T-helper 17 cell (primary cell): ENCODE measurements at places on chromosomes 2 and 18. TPM values are rescaled to one million over a fixed set of nuclear protein-coding genes. Genes with fewer than 3 reads are reported as not detected.
A peak's percentile ranks its signal among the peaks of the same experiment; 100 is the strongest.

- no peak for DNase-seq
- no peaks in the 10 kb centered on the region for H3K36me3 ChIP-seq
- H3K27me3 ChIP-seq = no peaks in the 10 kb centered on the region
- no peaks in the 10 kb centered on the region for H3K4me1 ChIP-seq
- no peak overlapping the region for H3K27ac ChIP-seq
These were observed 107.4 kb downstream of the TMEM200C start for GRCh38 chr18:5787936-5788335.

ABCG5 gene
- not detected for total RNA-seq

- no peak overlapping the region for H3K27ac ChIP-seq
- no peak overlapping the region for H3K4me3 ChIP-seq
- H3K4me1 ChIP-seq = no peaks in the 10 kb centered on the region
- H3K36me3 ChIP-seq = no peaks in the 10 kb centered on the region
- H3K27me3 ChIP-seq = no peaks in the 10 kb centered on the region
These were observed 1396.9 kb upstream of the NXPH2 start for GRCh38 chr2:140177086-140177485.

SFT2D3 gene
- 6.0 TPM for total RNA-seq

GRCh38 chr2:239322416-239323086 lies 78.3 kb downstream of the HDAC4 start:
- peaks cover 53% of the 10 kb centered on the region for H3K4me1 ChIP-seq
- H3K27ac ChIP-seq = peak overlapping the region; percentile 93
- peaks cover 4% of the 10 kb centered on the region for H3K36me3 ChIP-seq
- no peaks in the 10 kb centered on the region for H3K27me3 ChIP-seq
- DNase-seq = no peak

DNA sequence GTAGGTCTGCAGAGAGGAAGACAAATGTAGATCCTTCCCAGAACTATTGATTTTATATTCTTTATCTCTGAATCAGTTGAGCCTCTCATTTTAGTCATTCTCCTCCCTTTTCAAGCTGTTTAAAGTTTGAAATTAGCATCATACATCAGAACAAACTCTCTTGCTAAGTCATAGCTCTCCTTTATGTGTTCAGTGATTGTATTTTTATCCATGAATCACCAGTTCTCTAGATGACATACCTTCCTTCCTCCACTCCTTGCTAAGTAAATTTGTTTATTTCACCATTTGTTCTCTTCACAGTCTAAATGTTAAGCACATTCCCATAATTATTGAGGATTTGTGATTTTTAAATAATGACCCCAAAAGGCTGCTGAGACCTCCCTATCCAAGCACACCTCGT lies 63.5 kb upstream of the RAPGEF4 start:
- H3K4me3 ChIP-seq = no peak overlapping the region
- no peaks in the 10 kb centered on the region for H3K4me1 ChIP-seq
- no peaks in the 10 kb centered on the region for H3K36me3 ChIP-seq
- H3K27ac ChIP-seq = no peak overlapping the region
- DNase-seq = no peak
- peaks cover 15% of the 10 kb centered on the region for H3K27me3 ChIP-seq

- H3K4me3 ChIP-seq = no peak overlapping the region
- DNase-seq = no peak
- no peaks in the 10 kb centered on the region for H3K36me3 ChIP-seq
- no peaks in the 10 kb centered on the region for H3K4me1 ChIP-seq
- H3K27me3 ChIP-seq = no peaks in the 10 kb centered on the region
These were observed 458.4 kb downstream of the THSD7B start for GRCh38 chr2:137223722-137224121.

DNA sequence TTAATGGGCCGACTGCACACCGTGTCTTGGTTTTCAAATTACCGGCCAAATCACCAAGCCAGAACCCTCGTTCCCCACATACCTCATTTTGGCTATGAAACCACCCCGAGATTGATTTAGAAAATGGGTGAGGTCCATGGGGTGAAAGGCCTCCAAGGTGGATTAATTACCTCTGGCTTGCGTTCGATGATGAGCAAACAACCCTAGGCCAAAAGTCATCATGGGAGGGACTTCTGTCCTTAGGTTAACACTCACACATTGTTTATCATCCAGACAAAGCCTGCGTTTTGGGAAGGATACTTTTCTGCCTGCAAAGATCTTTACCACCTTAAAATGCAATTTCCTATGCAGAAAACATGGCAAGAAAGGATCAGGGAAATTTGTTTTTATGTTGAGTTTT lies 48.5 kb downstream of the GALR1 start:
- no peaks in the 10 kb centered on the region for H3K4me1 ChIP-seq
- DNase-seq = no peak
- H3K4me3 ChIP-seq = no peak overlapping the region
- peaks cover under 1% of the 10 kb centered on the region for H3K36me3 ChIP-seq
- H3K27ac ChIP-seq = no peak overlapping the region

SCYGR3 gene
- total RNA-seq = not detected

DNA sequence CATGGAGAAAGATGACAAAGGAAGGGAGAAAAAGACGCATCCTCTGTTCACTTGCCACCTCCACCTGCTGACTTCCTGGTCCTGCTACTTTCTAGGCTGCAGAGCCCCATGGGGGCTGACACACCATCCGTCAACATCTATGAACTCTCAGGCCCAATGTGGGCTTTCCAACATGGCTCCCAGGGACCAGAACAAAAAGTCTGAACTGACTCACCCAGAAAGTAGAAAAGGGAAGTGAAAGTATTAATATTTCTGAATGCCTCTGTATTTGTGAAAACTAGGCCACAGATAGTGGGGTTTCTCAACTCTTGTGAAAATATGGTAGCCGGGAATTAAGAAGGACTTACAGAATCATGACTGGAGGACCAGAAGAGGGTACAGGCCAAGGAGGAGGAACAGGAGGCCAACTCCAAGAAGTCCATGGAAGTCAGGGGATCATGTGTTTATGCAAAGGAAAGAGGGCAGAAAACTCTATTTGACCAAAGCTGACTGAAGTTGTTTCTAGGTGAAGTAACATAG lies 123.1 kb upstream of the CAB39 start:
- no peak for DNase-seq
- no peak overlapping the region for H3K4me3 ChIP-seq
- no peaks in the 10 kb centered on the region for H3K27me3 ChIP-seq
- H3K4me1 ChIP-seq = peaks cover 18% of the 10 kb centered on the region
- H3K36me3 ChIP-seq = peaks cover 2% of the 10 kb centered on the region

DNA sequence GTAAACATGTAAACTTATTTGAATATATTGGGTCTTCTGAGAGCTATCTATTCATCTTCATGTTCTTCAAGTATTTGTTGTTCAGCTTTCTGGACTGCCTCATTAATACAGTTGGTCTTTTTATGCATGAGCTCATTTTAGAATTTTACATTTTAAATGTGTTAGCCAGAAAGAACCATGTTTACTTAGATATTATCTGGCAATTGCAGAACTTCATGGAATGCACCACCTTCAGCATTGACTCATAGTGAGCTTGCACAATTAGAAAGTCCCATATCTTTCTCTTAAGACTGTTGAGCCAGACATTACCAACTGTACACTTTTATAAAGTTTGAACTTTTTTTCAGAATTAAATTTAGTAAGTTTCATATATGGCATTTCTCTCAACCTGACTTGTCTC lies 536.7 kb downstream of the RIT2 start:
- no peak overlapping the region for H3K4me3 ChIP-seq
- H3K27me3 ChIP-seq = no peaks in the 10 kb centered on the region
- H3K27ac ChIP-seq = no peak overlapping the region
- no peak for DNase-seq

DNA sequence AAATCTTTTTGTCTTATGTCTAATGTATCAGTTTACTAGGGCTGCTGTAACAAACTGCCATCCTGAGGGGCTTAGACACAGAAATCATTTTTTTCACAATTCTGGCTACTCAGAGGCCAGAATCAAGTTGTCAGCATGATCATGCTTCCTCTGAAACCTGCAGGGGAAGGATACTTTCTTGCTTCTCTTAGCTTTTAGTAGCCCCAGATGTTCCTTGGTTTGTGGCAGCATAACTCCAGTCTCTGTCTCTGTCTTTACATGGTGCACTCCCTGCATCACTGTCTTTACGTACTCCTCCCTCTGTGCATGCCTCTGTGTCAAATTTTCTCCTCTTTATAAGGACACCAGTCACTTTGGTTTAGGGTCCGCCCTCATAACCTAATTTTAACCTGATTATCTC lies 2.0 kb upstream of the SCN3A start:
- H3K27ac ChIP-seq = no peak overlapping the region
- H3K4me1 ChIP-seq = peaks cover 3% of the 10 kb centered on the region
- peaks cover 14% of the 10 kb centered on the region for H3K27me3 ChIP-seq
- peaks cover 3% of the 10 kb centered on the region for H3K36me3 ChIP-seq
- DNase-seq = no peak

GRCh38 chr2:25379535-25379934 lies 37.8 kb upstream of the DNMT3A start:
- H3K4me3 ChIP-seq = no peak overlapping the region
- no peak for DNase-seq
- peaks cover 30% of the 10 kb centered on the region for H3K4me1 ChIP-seq
- no peaks in the 10 kb centered on the region for H3K27me3 ChIP-seq
- peak overlapping the region; percentile 74 for H3K27ac ChIP-seq
- H3K36me3 ChIP-seq = peaks cover 2% of the 10 kb centered on the region

- H3K27ac ChIP-seq = no peak overlapping the region
- no peaks in the 10 kb centered on the region for H3K36me3 ChIP-seq
- no peak for DNase-seq
- H3K4me1 ChIP-seq = no peaks in the 10 kb centered on the region
These were observed 26.9 kb downstream of the PAX3 start for GRCh38 chr2:222271854-222272253.

DNA sequence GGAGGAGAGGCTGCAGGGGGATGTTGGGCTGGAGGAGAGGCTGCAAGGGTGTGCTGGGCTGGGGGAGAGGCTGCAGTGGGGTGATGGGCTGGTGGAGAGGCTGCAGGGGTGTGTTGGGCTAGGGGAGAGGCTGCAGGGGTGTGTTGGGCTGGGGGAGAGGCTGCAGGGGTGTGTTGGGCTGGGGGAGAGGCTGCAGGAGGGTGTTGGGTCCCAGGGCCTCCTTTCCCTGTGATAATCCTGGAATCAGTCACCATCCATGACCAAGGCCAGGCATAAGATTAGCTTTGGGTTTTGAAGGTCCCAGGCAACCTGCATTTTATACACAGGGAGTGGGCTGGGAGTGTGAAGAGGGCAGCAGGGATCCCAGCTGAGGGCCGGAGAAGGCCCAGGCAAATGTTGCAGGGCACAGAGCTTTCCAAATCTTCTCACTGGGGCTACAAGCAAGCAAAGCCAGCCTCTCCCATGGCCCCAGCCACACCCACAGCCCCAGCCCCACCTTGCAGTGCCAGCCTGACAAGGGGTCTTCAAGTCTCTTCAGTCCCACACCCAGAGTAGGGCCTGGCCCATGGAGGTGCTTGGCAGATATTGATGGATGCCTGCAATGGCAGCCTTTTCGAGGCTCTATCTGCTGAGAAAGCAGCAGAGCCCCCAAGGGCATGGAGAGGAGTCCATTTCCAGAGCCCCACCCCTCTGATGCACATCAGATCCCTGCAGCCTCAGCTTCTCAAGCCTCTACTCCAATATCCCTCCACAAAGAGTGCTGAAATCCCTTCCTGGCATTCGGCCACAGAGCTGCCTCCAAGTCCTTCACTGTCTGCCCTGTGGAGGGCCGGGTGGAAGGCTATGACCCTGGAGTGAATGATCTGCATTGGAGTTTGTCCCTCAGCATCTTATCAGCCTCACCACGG lies 50.3 kb upstream of the GLI2 start:
- no peak overlapping the region for H3K27ac ChIP-seq
- H3K27me3 ChIP-seq = peaks cover 49% of the 10 kb centered on the region
- DNase-seq = no peak

GRCh38 chr18:25164211-25164847 lies 187.6 kb downstream of the ZNF521 start:
- H3K27me3 ChIP-seq = peaks cover 10% of the 10 kb centered on the region
- no peaks in the 10 kb centered on the region for H3K36me3 ChIP-seq
- peaks cover 15% of the 10 kb centered on the region for H3K4me1 ChIP-seq
- H3K4me3 ChIP-seq = peak overlapping the region; percentile 59
- no peak for DNase-seq
- no peak overlapping the region for H3K27ac ChIP-seq

DNA sequence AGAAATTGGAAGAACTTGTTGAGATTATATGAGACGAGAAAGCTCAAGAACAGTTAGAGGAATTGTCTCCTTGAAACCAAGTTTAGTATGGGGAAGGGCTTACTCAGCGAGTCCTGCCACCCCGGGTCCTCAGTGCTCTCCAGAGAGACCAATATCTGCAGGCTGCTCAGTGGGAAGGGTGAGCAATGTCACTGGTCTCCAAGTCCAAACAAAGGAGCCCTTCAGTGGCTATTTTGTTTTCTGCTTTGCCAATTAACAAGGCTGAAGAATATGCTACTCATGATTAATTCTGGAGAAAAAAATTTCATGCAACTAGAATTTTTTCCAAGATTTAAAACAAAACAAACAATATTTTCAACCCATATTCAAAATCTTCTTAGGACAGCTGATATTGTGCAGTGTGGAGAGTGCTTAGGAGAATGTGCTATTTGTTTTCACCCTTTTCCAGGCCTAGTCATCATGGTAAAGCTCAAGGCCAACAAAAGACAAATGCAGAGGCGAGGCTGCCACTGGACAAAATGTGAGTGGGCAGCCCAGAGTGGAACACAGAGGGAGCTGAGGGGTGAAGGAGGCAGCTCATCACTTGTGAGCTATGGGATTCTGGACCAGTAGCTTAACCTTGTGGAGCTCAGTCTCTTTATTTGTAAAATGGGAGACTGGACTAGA lies 83.8 kb upstream of the TMEM17 start:
- no peak for DNase-seq
- no peaks in the 10 kb centered on the region for H3K36me3 ChIP-seq
- H3K4me1 ChIP-seq = no peaks in the 10 kb centered on the region

GRCh38 chr2:238811759-238812158 lies 36.1 kb upstream of the TWIST2 start:
- H3K4me1 ChIP-seq = no peaks in the 10 kb centered on the region
- peaks cover 50% of the 10 kb centered on the region for H3K27me3 ChIP-seq
- no peak overlapping the region for H3K27ac ChIP-seq
- no peak overlapping the region for H3K4me3 ChIP-seq

DNA sequence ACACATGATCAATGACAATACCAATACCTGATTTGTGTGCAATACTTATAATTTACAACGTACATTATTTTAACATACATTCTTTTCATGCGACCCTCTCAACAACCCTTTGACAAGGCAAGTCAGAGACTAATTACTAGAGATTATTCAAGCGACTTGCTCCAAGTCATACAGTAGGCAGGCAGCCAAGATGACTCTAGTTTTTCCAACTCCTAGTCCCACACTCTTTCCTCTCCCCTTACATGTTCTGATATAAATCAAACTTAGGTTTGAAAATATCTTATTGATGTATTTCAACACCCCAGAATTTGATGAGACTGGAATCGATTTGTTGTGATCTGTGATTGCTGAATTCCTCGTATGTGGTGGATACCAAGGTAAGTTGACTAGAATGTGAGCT lies 8.0 kb upstream of the CYP27C1 start:
- H3K4me3 ChIP-seq = no peak overlapping the region
- no peak for DNase-seq
- peaks cover 3% of the 10 kb centered on the region for H3K36me3 ChIP-seq
- no peak overlapping the region for H3K27ac ChIP-seq
- H3K4me1 ChIP-seq = peaks cover 5% of the 10 kb centered on the region

GRCh38 chr2:152189622-152190495 lies 14.3 kb upstream of the STAM2 start:
- peaks cover 43% of the 10 kb centered on the region for H3K27me3 ChIP-seq
- H3K4me3 ChIP-seq = no peak overlapping the region
- DNase-seq = no peak
- H3K27ac ChIP-seq = peak overlapping the region; percentile 1

TMEM182 gene
- total RNA-seq = 2.9 TPM

GRCh38 chr18:35731701-35732100 lies 150.2 kb downstream of the GALNT1 start:
- no peaks in the 10 kb centered on the region for H3K4me1 ChIP-seq
- no peak for DNase-seq
- peaks cover 8% of the 10 kb centered on the region for H3K27me3 ChIP-seq
- peaks cover 4% of the 10 kb centered on the region for H3K36me3 ChIP-seq
